ENCODE measurements at places on chromosomes 5 and 9.

DNA sequence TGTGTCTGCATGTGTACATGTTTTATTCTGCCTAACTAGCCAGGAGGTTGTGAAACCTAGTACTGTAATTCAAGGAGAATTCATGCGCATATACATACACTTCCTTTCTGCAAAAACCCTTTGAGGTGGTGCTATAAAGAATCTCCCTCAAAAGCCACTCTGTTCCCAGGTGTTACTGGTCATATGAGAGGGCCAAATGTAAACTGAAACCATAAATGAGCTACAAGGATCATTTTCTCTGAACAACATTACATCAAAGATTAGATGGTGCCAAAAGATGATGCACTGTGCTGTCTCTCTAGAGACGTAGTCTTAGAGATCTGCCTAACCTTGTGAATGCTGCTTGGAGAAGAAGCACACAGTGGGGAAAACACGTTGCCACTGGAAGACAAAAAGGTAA, 15.7 kb downstream of the NREP start:
- no peak for DNase-seq
- no peaks in the 10 kb centered on the region for H3K27me3 ChIP-seq
- H3K4me3 ChIP-seq: no peak overlapping the region

DNA sequence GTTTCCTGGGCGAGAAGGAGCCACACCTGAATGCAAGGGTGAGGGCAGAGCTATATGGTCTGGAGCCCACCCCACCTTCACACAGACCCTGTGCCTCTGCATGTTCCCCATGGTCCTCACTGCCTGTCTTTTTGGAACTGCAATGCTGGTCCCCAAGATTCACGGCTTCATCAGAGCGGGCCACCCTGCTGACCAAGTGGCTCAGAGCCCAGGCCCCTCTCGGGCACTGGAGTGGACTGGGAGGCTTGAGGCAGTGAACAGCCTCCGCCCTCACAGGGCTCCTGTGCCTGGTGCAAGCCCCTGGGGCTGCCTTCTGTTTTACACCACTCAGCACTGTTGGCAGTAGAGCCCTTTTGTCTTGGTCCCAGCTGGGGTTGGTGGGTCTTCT, 143.2 kb downstream of the CACNA1B start:
- DNase-seq: no peak
- H3K27ac ChIP-seq: no peak overlapping the region
- H3K36me3 ChIP-seq: no peaks in the 10 kb centered on the region
- H3K4me1 ChIP-seq: no peaks in the 10 kb centered on the region

- H3K36me3 ChIP-seq: no peaks in the 10 kb centered on the region
- H3K27me3 ChIP-seq: peaks cover 12% of the 10 kb centered on the region
- H3K4me3 ChIP-seq: no peak overlapping the region
- no peak for DNase-seq
- no peaks in the 10 kb centered on the region for H3K4me1 ChIP-seq
Measured at GRCh38 chr5:16926417-16926816, 9.7 kb downstream of the MYO10 start.

DNA sequence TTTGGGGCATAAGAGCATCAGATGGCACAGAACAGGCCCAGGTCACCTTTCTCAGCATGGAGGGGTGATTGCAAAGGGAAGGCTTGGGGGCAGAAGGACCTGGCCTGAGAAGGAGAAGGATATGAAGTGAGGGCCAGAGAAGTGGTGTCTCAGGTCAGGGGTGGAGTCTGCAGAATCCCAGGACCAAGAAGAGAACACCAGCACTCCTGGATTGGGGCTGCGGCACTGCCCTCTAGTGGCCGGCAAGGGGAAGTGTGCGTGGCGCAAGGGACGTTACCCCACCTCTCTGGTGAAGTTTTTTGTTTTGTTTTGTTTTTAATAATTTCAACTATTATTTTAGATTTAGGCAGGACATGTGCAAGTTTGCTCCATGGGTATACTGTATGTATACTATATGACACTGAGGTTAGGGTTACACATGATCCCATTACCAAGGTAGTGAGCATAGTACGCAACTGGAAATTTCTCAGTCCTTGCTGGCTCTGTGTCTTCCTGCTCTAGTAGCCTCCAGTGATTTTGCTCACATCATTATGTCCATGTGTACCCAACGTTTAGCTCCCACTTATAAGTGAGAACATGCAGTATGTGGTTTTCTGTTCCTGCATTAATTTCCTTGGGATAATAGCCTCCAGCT, 1548.6 kb downstream of the EFNA5 start:
- no peaks in the 10 kb centered on the region for H3K27me3 ChIP-seq
- H3K4me3 ChIP-seq: no peak overlapping the region
- H3K27ac ChIP-seq: no peak overlapping the region
- H3K4me1 ChIP-seq: no peaks in the 10 kb centered on the region
- H3K36me3 ChIP-seq: no peaks in the 10 kb centered on the region

DNA sequence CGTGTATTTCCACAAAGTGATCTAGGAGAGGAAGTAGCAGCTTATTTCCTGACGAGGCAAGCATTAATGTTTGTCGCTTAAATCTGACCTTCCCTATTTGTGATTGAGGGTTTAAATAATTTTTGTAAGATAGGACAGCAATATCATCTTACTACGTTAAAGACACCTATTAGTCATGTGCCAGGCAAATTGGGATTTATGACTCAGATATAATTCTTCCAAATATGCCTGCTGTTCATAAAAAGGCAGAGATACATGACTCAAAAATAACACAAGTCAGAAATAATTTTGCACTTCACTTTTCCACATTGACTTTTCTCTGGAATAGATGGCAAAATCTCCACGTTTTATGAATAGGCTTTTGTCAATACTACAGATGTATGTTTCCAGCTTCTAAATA, 43.0 kb upstream of the CDH12 start:
- H3K4me3 ChIP-seq: no peak overlapping the region
- no peak for DNase-seq

DNA sequence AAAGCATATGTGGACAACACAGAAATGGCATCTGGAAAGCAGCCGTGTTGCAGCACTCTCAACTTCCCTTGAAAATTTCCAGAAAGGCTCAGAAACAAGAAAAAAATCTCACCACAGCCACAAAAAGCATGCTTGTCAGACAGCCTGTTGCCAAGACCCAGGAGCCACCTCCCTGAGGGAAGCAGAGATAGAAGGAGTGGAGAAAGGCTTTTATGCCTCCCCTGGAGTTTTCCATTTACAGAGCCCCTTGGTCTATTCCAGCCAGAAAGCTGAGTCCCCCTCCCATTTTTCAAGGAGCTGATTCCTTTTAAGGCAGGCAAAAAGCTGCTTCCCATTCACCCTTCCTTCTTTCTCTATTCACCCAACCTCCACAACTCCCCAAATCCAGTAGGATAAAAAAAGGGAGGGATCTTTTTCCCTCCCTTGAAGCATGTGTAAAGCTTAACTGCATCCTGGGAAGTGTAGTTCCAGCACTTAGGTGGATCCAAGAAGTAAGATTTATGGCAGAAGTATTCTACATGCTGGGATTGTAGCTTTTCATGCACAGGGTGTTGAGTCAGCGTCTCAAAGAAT, 37.1 kb upstream of the PALM2AKAP2 start:
- no peak for DNase-seq
- H3K36me3 ChIP-seq: no peaks in the 10 kb centered on the region
- H3K27ac ChIP-seq: no peak overlapping the region

DNA sequence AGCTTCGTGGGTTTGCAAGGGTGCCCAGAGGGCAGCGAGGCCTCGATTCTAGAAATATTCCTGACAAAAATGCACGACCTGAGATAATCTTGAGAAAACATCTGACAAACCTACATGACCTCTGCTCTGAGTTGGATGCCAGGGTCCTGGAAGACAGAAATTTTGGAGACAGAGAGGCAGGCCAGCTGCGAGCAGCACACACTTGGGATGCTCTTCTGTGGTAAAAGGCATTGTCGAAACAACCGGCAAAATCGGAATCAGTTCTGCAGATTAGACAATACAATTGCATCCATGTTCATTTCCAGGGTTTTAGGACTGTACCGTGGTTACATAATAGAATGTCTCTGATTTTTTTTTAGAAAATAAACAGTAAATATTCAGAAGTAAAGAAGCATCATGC, 74.2 kb downstream of the GADD45G start:
- H3K36me3 ChIP-seq: no peaks in the 10 kb centered on the region
- no peak for DNase-seq
- H3K27me3 ChIP-seq: no peaks in the 10 kb centered on the region
- no peak overlapping the region for H3K4me3 ChIP-seq
- peaks cover 6% of the 10 kb centered on the region for H3K4me1 ChIP-seq
- H3K27ac ChIP-seq: no peak overlapping the region

Data from naive B cell (primary cell).